Tibial artery (tissue), 4 donors: ENCODE measurements at places on chromosomes 1 and 21.

DNA sequence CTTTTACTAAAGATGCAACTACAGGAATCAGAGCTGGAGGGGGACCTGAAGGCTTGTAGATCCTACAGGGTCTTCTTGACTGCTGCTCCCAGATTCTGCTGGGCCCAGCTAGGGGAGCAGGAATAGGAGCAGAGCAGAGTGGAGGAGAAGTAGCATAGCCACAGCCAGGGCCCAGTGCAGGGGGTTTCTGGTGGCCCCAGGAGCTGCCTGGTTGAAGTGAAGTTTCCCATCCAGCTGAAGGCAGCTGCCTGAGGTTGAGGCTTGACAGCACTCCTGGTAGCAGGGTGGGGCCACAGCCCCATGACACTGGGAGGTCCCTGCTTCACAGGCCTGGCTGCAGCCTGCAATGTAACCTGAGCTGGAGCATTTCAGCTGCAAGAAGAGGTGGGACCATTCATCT lies 2.0 kb upstream of the INPP5B start:
- DNase-seq, result peak; percentile 32

- no peak for DNase-seq
Measured at GRCh38 chr1:52856026-52856425, 13.5 kb downstream of the ZYG11A start.

- no peak for DNase-seq
Measured at GRCh38 chr1:7352364-7352763, 418.7 kb upstream of the VAMP3 start.

DNA sequence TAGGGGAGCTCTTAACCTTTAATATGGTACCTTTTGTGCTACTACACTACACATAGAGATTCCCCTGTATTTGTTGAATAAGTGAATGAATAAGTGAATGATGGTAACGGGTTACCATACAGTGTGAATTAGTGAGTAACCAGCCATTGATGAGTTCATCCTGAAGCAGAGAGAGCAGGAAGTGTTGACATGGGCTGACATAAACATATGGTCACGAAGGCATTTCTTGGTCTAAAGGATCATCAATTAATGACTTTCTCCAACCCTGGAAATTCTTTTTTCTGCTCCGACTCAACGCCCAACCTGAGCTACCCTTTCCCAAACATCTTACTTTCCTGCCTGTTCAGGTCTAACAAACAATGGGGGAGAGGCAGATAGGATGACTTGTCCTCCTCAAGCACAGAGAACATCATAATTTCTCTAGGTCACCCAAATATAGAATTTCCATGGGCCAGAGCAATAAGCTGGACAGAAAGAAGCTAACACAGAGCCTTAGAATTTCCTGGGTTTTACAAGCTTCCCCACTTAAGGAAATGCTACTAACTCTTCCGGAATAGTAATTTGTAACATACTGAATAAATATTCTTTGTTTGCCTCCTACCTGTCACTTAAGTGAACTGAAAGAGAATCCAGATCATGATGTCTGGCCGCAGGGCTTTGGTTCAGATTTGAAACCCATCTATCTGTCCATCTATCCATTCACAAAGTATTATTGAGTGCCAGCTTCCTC lies 114.7 kb upstream of the NGF start:
- no peak for DNase-seq

DNA sequence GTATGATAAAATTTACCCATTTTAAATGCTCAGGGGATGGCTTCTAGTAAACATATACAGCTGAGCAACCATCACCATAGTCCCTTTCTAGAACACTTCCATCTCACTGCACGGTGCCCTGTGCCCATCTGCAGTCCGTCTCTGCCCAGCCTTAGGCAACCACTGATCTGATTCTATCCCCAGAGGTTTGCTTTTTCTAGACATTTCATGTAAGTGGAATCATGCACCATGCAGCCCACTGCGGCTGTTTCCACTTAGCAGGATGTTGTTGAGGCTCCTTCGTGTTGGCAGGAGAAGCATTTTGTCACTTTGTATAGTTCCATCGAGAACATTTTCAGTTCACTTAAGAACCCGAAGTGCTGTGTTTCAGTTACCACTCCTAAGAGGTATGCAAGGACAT lies 27.8 kb upstream of the VAMP3 start:
- DNase-seq, result no peak

- no peak for DNase-seq
Measured at GRCh38 chr21:23524685-23525084, 2082.6 kb downstream of the MRPL39 start.

DNA sequence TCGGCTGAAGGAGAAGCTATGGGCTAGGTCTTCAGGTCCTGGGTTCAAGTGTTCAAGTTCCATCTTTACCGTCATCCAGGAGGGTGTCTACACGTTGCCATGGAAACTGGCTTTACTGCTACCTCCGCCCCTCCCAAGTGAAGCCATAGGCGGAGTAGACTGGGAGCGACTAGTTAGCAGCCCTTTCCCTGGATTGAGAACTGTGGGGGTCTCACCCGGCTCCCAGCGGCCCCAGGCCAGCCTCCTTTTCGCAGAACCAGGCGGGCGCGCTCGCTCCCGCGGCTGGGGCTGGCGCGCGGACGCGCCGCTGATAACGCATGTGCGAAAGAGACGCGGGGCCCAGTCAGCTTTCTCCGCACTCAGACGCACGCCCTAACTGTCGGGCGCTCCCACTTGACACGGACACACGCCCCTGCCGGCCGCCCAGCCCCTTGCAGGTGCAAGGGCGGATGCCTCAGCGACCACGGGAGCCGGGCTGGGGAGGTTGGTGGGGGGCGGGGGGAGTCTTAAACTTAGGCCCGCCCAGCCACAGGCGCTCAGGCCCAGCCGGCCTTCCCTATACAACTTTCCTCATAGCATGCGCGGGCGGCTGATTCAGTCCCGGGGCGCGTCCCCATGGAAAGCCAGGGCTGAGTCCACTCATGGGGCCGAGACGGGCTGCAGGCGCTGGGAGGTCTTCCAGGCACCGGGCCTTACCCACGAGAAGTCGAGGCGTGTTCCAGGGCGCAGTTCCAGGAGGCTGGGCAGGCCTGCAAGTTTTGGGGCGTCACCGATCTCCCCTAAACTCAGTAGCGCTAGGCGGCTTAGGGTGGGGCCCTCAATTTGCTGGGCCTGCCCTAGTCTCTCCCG lies 7.4 kb downstream of the EFNA4 start:
- peak; percentile 69 for DNase-seq

- DNase-seq, result no peak
Measured at GRCh38 chr1:245859493-245860114, 647.5 kb downstream of the SMYD3 start.

- peak; percentile 59 for DNase-seq
Measured at GRCh38 chr1:56424744-56425493, 154.4 kb downstream of the PLPP3 start.

DNA sequence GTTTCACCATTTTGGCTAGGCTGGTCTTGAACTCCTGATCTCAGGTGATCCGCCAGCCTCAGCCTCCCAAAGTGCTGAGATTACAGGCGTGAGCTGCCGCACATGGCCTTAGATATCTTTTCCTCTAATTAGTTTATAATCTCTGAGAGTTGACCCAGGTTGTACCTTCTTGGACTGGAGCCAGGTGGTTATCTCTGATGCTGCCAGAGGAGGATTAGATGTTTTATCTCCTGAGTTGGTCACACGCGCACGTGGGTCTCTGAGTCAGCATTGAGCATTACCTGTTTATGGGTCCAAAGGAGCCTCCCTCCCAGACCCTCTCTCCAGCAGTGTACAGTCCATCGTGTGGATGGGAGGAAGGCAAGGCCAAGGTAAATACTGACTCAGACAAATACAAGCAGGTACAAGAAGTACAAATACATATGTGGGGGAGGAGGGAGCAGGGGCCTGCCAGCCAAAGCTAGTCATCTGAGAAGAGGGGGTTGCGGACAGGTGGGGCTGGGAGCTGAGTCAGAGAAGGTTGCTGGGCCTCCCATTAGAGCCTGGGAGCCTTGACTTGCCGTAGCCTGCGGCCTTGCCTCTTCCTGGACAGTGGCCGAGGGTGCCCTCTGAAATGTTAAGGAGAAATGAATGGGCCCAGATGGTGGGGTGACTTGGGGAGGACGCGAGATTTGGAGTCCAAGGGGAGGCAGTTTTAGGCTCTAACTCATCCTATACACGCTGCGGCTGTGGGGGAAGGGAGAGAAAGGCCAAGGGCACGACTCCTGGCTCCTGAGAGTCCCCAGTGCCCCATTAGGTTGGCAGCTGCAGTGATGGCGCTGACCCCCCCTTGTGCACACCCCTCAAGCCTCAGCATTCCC lies 13.1 kb downstream of the IL6R start:
- DNase-seq, result peak; percentile 83

DNA sequence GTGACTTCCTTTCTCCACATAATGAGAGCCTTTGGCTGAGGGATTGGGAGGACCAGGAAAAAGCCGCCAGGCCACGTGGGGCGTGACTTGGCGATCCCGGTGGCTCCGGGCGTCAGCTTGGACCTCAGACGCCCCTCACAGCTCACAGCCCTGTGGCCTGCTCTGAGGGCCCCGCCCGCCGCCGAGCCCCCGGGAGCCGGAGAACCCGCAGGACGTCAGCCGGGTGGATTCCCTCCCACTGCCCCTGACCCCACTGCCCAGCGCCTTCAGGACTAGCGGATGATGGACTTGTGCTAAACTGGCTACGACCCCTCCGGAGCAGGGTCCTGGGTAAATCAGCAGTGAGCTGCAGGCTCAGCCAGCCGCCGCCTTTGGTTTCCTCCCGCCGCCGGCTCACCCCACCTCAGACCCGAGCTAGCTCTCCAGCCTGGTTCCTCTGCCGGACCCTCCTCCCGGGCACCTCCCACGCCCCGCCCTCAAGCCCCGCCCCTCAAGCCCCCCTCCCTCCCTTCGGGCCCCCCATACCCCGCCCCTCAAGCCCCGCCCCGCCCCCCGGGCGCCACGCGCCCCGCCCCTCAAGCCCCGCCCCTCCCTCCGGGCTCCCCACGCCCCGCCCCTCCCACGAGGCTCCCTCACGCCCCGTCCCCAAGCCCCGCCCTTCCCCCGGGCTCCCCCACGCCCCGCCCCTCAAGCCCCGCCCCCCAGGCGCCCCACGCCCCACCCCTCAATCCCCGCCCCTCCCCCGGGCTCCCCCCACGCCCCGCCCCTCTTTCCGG lies 10.0 kb upstream of the FAAP20 start:
- peak; percentile 95 for DNase-seq

GRCh38 chr1:145828367-145829026 lies 4.5 kb downstream of the POLR3C start:
- DNase-seq, result no peak

GRCh38 chr1:1623631-1624442 lies 8.1 kb upstream of the MMP23B start:
- no peak for DNase-seq

DNA sequence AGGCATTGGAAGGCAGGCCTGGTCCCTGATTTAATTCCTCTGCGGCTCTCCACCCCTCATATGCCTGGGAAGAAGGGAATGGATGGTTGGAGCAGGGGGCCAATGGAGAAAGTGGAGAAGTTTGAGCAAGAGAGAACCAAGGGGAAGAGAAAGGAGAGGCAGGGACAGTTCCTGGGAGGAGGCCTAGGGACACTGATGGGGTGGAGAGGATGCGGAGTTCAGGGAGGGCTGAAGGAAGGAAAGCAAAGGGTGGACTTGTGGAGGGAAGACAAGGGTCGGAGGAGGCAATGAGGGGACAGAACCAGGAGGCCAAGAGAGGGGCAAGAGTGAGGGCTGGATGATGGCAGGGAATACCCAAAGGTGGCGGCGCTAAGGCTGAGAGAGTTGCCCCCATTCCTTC lies 7.1 kb downstream of the ZBTB7B start:
- DNase-seq, result no peak

GRCh38 chr21:25323356-25323949 lies 283.8 kb downstream of the MRPL39 start:
- DNase-seq, result no peak

DNA sequence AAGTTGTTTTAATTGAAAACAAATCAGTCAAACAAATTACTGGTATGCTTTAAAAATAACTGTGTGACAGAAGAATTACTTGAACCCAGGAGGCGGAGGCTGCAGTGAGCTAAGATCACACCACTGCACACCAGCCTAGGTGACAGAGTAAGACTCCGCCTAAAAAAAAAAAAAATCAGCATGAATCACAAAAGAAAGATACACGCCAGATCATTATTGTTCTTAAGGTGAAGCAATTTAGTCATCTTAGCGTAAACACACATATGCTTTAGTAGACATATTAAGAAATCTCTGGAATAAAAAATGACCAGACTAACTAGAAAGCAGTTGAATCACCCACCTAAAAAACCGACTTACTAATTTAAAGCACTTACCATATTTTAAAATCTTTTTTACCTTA lies 20.2 kb downstream of the RERE start:
- DNase-seq, result no peak

GRCh38 chr1:173555651-173556305 lies 47.1 kb downstream of the SLC9C2 start:
- no peak for DNase-seq
